ENCODE measurements at places on chromosomes 11 and 22.
A peak's percentile ranks its signal among the peaks of the same experiment; 100 is the strongest.

DNA sequence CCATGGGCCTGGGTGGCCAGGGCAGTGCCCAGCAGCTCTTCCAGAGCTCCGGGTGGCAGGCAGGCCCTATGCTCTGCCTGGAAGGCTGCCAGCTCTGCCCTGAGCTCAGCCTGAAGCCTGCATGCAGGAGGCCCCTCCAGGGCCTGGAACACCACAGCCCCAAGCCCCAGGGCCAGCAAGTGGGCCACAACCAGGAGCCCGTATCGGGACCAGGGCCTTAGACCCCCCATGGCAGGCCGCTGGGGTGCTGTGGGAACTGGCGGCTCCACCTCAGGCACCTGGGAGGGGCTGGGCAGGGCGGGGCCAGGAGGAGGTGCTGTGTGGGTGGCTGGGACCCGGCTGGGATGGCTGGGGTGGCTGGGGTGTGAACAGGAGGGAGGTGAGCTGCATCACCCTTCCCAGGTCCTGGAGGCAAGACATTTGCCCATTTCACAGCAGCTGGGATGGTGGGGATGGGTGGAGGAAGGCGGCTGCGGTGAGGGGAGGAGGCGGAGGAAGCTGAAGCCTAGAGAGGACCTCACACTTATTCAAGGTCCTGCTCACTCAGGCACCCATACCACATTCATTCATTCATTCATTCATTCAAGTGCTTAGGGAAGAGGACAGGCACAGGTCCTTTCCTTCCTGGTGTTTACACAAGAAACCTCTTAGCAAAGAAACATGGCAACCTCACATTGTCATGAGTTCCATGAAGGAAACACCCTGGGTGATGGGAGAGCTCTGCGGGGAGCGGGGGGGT lies at the start of gene KCNK7:
TSS of gene KCNK7 (minus strand) at position 258 of the 739 bp plus-strand sequence. CDS start at position 230, 28 bp downstream.
- DNase-seq: no peak

DNA sequence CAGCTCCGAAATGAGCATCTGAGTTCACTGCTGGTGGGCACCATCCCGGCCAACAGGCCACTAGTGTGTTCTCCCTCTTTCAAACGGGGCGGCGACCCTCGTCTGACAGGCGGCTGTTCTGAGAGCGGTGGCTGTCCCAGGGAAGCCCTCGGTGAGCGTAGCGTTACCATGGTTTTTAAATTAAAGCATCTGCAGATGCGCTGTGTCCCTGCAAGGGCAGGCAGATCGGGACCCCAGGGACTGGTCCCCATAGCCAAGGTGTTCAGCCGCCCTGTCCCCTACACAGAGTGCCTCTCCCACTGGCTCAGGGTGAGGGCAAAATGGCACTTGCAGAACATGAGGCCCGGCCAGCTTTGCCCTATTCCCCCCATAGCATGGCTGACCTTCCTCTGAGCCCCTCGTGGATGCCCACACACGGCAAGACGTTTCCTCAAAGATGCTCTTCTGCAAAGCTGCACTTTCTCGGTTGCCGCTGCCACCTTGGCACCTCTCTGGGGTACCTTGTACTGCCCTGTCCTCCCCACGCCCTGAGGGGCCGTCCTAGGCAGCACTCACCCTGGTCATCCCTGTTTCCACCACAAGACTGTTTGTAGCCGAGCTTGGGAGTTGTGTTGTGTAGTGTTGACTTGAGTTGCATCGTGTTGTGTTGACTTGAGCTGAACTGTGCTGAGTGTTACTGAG lies 51.9 kb upstream of the KCNQ1OT1 start:
- DNase-seq: no peak

DNA sequence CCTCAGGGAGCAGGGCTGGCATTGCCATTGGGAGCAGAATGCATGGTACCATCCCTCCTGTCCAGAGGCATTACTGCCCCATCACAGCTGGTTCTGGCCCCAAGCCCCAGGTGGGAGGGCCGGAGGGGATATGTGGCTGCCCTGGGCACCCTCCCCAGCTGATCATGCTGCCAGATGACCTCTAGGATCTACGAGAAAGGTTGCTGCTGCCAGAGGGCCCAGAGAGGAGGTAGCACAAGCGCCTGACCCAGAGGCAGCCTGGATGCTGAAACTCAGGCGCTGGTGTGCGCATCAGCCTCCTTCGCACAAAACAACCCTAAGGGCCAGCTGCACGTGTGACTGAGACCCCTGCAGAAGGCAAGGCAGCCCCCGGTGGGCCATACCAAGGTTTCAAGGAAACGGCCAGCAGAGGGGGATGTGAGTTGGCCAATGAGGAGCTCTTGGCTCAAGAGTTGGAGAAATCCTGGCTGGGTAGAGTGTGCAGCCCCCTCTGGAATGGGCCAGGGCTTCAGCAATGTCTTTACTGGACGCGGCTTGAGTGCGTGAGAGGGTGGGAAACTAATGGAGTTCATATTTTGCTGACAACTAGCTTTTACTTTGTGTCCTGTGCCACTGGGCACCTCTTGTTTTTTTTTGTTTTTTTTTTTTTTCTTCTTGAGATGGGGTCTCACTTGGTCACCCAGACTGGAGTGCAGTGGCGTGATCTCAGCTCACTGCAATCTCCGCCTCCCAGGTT lies 88.3 kb upstream of the PARVA start:
- no peak for DNase-seq

DNA sequence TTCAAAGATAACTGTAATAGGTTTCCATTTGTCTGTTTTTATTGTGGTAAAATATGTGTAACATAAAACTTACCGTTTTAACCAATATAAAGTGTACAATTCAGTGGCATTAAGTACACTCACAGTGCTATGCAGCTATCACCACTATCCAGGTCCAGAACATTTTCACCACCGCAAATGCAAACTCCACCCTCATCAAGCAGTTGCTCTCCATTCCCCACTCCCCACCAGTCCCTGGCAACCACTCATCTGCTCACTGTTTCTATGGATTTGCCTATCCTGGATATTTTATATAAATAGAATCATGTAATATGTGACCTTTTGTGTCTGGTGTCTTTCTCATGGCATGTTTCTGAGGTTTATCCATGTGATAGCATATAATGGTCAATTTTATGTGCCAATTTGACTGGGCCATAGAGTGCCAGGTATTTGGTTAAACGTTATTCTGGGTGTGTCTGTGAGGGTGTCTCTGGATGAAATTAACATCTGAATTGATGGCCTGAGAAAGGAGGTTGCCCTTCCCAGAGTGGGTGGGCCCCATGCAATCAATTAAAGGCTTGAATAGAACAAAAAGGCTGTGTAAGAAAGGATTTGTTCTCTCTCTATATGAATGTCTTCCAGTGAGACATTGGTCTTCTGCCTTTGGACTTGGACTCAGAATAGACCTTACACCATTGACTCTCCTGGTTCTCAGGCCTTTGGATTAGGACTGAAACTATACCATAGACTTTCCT lies 17.2 kb upstream of the SMCO4 start:
- no peak for DNase-seq

GRCh38 chr11:19735157-19735908 lies 22.7 kb downstream of the NAV2 start:
- no peak for DNase-seq

GRCh38 chr11:115892016-115892415 lies 387.8 kb upstream of the CADM1 start:
- DNase-seq: no peak

DNA sequence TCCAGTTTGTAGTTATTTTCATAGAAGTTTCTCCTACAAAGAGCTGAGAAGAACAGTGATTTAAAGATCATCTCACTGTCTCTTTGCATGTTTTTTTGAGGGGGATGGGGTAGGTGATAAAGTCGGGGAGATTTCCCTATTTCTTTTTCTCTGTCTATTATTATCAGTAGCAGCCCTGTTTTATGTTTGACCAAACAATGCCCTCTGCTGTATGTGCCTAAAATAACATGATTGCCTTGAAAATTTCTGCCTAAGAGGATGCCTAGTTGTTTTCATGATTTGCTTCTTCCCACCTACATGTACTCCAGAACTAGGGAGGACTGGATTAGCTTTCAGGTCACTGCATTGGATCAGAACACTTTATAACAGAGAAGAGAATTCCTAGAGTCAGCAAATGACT lies 1330.2 kb downstream of the LRRC4C start:
- DNase-seq: peak; percentile 42

DNA sequence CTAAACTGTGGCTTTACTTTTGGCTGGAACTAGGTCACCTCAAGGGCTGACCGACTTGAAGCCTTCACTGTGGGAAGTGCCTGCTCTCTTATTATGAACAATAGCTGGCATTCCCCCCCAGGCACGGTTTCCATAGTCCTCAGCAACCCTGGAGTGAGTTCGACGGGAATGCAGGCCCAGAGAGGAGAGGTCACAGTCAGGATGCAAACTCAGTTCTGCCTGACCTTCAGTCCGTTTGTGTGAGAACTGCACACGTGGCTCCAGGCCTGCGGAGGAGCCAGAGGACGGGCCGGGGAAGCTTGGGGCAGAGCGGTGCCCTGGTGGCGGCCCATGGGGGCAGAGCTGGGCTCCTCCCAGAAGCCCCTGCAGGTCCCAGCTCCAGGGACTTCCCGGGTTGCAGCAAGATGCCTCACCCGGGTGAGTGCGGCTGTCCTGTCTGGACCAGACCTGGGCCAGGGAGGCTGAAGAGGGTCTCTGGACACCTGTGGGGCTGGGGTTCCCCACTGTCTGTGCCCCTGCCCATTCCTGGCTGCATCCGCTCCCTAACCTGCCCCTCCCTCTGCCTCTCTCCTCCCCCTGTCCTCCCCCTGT lies 17.2 kb downstream of the SLC25A18 start:
- DNase-seq: no peak

DNA sequence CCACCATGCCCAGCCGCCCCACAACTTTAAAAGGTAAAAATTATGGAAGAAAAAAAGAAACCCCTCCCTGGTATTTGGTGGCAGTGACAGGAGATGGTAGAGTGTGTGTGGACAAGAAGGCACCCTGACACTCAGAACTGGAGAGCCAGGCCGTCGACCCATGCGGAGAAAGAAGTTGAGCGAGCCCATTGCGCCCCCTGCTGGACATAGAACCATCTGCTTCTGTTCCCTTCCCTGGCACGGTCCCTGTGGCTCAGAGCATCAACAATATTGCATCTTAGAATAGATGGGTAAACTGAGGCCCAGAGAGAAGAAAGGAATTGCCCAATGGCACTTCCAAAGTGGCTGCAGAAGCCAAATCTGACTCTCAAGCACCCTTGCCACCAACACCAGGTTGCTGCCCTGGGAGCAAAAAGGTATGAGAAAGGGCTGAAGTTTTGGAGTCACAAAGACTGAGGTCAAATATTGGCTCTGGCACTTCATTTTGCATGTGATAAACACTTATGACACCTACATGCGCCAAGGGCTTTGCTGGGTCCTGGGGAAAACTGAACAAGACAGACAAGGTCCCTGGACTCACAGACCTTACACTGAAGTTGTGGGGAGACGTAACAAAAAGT lies 8.6 kb downstream of the MRPL11 start:
- peak; percentile 81 for DNase-seq

DNA sequence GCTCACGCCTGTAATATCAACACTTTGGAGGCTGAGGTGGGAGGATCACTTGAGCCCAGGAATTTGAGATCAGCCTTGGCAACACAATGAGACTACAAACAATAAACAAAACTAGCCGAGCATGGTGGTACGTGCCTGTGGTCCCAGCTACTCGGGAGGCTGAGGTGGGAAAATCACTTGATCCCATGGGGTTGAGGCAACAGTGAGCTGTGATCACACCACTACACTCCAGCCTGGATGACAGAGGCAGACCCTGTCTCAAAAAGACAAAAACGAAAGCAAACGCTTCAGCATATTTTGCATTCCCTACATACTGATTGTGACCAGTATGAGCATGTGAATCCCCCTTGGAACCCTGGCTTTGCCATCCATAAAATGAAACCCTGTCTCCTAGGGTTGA lies 33.9 kb upstream of the MN1 start:
- no peak for DNase-seq

GRCh38 chr11:65355013-65355775 lies 643 bp downstream of the TIGD3 start:
- DNase-seq: peak; percentile 75

GRCh38 chr22:48798281-48799226 lies 1029.1 kb downstream of the BRD1 start:
- no peak for DNase-seq

DNA sequence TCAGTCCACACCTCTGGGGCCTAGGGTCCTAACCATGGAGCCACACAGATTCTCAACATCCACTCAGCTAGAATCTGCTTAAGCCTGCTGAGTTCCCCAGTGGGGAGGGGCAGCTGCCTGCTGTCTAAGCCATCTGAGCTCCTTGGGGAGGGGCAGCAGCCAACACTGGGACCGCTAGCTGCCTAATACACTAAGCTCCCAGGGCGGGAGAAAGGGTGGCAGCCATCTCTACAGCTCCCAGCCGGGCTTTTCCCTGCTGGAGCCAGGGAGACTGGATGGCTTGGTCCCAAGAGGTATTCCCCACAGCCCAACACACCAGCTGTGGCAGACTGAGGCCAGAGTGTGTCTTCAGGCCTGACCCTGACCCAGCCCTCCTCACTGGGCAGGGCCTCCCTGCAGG lies 217.3 kb upstream of the TMEM45B start:
- no peak for DNase-seq

DNA sequence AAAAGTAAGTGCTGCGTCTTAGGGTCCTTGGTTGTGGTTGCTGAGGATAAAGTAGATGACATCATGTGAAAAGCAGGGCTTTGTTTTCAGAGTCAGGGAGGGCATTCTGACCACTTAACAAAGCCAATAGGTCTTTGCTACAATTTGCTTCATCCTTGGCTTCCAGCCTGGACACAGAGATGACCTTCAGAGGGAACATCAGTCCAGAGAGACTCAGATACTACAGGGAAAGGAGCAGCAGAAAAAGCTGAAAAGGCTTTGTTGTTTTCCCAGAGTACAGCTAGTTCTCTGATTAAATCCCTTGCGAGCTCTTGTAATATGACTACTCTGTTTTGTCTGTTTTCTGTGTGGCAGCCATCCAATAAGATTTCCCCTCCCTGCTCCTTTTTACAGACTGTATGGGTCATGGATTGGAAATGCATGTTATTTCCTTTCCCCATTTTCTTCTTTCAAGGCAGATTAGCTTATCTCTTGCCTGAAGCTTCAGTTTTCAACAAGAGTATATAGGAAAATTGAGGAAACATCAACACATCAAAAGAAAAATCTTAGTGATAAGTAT lies 31.9 kb downstream of the ATG13 start:
- DNase-seq: no peak

DNA sequence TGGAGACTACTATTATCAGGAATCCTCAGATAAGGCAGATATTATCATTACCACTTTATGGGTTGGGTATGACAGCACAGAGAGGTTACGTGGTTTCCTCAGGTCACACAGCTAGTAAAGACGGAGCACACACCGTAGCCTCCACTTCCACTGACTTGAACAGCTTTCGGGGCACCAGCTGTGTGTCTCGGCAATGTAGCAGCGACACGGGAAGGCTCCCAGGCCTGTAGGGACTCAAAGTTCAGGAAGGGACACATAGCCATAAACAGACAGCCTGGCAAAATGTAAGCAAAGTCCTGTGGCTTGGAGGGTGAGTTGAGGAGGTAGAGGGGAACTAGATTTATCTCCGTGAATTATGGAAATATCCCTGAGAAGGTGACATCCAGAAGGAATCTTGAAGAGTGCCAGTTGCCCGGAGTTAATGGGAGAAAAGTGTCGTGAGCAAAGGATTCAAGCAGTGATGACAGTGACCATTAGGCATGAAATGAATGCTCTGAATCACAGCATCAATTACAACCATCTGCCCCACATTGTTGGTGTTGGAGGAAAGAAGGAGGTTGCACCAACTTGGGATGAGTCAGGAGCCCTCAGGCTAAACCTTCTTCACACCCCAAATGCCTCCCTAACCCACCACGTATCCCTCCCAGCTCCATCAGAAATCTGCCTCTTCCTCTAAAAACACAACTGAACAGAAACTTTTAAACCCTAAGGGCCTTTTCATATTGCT lies 106.7 kb upstream of the ASPHD2 start:
- no peak for DNase-seq

- no peak for DNase-seq
Measured at GRCh38 chr22:23094695-23095681, 24.7 kb downstream of the GNAZ start.

- DNase-seq: no peak
Measured at GRCh38 chr22:37571258-37571991, 8.5 kb downstream of the LGALS2 start.
